ENCODE measurements at places on chromosomes 4 and X. TPM values are rescaled to one million over a fixed set of nuclear protein-coding genes. Genes with fewer than 3 reads are reported as not detected.

GRCh38 chr4:98950925-98951324 lies 22.0 kb upstream of the EIF4E start:
- no peaks in the 10 kb centered on the region for H3K36me3 ChIP-seq
- no peaks in the 10 kb centered on the region for H3K4me1 ChIP-seq
- H3K4me3 ChIP-seq: no peak overlapping the region
- no peak for DNase-seq

DNA sequence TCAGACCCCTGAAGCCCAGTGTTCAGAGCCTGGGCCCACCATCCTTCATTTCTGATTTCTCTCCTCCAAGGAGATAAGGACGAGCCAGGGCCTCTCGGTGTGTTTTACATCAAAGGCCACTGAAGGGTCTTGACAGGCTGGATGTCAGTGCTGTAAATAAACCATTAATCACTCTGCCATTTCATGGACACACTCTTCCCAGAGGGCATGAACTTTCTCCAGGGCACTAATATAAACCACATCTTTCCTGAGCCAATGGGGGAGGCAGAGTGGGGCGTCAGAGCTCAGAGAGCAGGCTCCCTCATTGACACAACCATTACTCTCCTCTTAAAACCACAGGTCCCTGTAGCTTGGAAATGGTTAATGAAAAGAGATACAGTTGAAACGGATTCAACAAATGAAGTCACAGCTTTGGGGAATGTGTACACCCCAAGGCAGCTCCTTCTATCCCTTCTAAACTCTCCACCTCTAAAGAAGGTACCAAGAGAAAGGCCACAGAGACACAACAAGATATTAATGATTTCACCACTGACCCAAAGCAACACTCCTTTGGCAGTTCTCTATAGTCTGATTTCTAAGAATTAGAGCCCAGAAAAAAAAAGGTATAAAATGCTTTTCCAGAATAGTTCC lies 200.6 kb downstream of the CHIC2 start:
- DNase-seq: no peak
- H3K36me3 ChIP-seq: no peaks in the 10 kb centered on the region
- H3K4me1 ChIP-seq: no peaks in the 10 kb centered on the region
- H3K4me3 ChIP-seq: no peak overlapping the region
- H3K27me3 ChIP-seq: no peaks in the 10 kb centered on the region

GRCh38 chr4:114249976-114250375 lies 270.5 kb upstream of the ARSJ start:
- DNase-seq: no peak
- no peaks in the 10 kb centered on the region for H3K36me3 ChIP-seq
- H3K27ac ChIP-seq: no peak overlapping the region
- H3K4me1 ChIP-seq: peaks cover 2% of the 10 kb centered on the region
- no peak overlapping the region for H3K4me3 ChIP-seq

The NHSL2 gene
- 4.2 TPM for total RNA-seq

The CENPVL1 gene
- total RNA-seq: 3.0 TPM
